ENCODE measurements at places on chromosomes 16 and 17.

GRCh38 chr16:78297066-78297666 is 197.7 kb downstream of the WWOX start:
- DNase-seq = no peak

DNA sequence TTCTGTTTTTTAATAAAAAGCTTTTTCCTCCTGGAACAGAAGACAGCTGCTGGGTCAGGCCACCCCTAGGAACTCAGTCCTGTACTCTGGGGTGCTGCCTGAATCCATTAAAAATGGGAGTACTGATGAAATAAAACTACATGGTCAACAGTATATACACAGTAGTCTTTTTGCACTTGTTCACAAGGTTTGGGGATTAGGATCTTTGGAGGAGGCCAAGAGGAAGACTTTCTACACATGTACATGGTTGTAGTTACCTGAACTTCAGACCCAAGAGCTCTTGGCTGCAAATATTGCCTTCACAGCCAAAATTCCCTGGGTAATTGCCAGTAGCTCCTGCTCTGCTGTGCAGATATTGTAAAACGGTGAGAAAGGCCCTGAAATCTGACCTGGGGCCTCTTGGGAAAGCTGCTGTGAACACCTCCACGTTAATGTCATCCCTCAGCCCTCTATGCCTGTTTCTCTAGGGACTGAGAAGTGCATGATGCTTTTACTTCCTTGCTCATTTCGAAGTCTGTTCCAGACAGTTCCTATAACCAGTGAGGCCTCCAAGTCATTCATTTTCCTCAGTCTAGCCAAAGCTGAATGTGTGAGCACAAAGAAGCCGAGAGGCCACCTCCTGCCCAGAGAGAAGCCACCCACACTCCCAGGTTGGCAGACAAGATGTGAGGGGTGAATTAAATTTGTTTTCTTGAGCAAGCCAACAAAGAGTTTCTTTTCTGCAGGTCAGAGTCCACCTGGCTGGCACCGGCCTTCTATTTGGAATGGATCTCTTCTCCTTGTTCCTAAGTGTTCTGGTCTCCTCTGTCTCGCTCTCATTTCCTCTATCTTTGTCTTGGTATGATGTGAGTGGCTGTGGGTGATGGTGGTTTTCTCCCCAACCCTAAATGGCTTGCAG is 15.9 kb downstream of the ANKRD40 start:
- DNase-seq = peak; percentile 64

DNA sequence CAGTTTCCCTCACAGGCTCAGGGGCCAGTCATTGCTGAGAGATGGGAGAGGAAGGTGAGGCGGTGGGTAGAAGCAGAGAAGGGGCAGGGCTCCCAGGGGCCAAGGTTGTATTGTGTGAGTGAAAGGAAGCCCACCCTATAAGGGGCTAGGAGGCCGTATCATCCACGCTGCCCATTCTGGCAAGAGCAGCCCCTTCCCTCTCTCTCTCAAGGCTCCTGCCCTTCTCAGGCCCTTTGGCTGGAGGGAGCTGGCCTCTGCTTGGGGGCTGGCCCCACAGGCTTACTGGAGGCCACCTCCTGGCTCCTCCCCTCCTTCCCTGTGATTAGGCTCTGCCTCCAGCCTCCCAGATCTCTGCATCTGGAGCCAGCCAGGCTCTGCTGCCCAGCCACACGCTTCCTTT is 7.6 kb downstream of the TBKBP1 start:
- DNase-seq = no peak

DNA sequence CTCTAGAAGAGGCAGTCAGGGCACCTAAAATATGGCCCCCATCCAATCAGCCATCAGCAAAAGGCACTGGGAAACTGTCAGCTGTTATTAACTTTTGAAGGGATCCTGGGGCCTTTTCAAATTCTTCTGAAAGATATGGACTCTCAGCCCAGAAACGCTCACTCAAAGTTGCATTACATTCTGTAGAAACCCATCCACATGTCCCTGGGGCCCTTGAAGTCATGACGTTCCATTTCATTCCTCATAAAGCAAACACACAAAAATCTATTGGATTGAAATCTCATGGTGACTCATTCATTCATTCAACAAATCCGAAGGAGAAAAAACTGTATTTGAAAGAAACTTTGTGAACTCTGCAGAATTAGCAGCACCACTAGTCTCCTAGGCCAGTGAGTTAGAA is 215.3 kb downstream of the C16orf95 start:
- DNase-seq = peak; percentile 78

DNA sequence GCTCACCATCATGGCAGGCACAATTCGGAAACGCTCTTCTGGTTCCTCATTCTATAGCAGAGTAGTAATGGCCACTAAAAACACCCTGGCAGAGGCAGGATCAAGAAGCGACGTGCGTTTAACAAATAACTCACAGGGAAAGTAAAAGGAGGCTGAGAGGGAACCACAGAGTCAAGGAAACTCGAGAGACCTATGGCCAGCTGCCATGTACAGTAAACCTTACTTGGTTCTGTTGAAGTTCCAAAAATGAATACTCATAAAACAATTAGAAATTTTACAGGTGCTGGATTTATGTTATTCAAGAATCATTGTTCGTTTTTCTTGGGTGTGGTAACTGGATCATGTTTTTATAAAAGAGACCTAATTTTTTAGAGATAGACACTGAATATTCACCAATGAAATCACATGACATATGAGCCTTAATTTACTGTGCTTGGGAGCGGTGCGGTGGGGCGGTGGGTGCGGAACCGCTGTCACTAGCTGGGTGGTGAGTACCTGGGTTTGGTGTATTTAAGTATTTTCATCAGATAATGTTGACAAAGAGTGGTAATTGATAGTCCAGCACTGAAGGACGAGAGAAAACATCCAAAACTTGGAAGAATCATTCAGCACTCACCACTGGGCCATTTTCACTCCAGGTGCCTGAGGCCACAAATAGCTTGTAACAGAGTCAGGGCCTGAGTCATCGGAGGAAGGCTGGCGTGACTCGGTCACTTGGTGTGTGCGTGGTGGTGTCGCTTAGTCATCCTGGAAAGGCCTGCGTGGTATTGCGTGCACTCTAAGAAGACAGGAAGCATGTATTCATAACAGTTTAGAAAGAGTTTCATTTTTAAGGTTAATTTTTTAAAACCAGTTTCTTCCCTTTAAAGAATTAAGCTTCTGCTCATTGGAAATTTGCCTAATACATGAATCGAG is 135.4 kb upstream of the CHMP6 start:
- DNase-seq = peak; percentile 97

- no peak for DNase-seq
These were observed 4.9 kb downstream of the SLC38A10 start for GRCh38 chr17:81290230-81290629.

GRCh38 chr16:90035902-90036301 is 16.6 kb upstream of the DBNDD1 start:
- DNase-seq = no peak

GRCh38 chr17:35170968-35171771 is 23.0 kb downstream of the SLC35G3 start:
- peak; percentile 28 for DNase-seq

DNA sequence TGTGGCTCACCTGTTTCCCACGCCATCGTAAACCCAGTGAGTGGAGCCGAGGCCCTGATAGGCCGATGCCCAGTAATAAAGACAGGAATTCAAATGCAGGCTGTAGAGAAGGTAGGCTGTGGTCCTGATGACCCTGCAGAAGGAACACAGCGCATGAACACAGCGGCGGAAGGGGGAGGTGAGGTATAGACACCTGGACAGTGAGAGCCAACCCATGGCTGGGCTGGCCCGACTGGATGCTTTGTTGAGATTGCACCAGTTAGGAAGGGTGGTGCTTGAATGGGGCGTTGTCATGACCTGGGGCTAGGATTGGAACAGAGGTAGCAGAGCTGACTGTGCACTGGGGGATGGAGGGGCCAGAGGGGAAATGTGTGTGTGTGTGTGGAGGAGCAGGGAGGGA is 59.2 kb downstream of the CNGB1 start:
- no peak for DNase-seq

- peak; percentile 16 for DNase-seq
These were observed 206.2 kb downstream of the AXIN2 start for GRCh38 chr17:65355246-65355645.

GRCh38 chr17:78125138-78125913 is 3.2 kb downstream of the TMC6 start:
- DNase-seq = no peak

GRCh38 chr17:33689725-33690124 is 396.6 kb upstream of the ASIC2 start:
- DNase-seq = no peak

DNA sequence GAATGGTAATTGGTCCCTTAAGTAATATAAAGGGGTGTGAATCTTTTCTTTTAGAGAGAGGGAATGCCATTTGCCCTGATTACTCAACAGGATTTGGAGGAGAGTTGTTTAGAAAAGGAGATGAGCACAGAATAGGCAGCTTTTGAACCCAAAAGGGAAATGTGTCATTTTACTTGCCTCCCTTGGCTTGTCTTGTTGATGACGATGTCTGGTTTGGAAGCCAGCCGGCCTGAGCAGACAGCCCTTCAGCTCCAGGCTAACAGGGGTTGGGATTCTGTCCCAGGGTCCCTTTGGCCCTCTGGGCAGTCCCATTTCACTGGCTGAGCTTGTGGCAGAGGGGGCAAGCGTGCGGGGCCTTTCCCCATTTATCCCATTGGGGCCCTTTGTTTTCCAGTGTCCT is 22.3 kb upstream of the PRKAR1A start:
- no peak for DNase-seq

DNA sequence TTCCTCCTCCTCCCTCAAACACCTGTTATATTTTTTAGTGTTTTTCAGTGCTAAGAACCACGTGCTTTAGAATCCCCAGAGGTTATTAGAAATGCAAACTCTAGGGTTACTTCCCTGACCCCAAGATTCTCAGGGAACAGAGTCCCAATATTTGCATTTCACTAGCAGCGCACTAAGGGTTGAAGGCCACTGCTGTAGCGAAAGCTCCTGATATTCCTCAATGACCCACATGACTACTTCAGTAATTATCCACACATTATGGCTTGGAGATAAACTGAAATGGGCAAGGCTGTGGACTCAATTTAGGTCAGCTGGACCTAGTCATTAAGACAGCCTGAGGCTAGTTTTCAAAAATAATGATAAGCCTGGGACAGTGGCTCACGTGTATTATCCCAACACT is 78.5 kb upstream of the BCAR1 start:
- no peak for DNase-seq

DNA sequence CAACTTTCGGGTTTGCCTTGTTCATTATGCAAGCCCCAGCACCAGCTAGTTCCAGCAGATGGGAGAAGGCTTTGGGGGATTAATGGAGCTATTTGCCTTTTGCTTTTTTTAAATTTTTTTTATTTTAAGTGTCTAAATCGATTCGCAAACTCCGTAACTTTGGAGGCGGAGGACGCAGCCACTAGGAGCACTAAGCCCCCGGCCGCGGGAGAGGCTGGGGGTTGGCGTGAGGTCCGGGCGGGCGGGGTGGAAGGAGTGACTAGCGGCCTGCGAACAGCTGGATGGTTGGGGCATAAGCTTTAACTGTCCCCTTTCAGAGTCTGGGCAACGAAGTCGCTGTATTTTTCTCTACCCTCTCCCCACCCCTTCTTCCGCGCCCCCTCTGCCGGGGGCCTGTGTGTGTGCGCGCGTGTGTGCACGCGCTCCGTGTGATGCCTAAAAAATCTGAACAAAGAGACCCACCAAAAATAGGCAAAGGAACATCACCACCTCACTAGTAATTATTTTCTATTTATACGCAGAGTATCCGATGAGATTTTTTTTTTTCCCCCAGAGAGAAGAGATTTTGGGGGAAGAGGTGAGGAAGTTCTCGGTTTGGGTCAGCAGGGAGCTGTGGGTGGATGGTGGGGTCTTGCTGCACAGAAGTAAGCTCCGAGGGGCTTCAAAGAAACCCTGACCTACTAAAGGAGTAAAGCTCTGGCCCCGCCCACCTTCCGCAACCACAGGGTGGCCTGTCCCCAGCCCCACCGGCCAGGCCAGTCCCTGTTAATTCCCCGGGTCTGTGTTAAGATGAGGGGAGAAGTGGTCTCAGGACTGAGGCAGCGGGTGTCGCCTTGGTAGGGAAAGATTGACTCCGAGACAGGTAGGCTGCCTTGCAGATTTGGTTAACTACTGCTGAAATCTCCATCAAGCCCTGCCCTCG is 2.3 kb downstream of the SHISA9 start:
- DNase-seq = no peak

GRCh38 chr17:14925498-14925897 is 339.6 kb downstream of the PMP22 start:
- DNase-seq = no peak

- peak; percentile 37 for DNase-seq
These were observed 1.3 kb downstream of the NETO2 start for GRCh38 chr16:47142486-47142820.

DNA sequence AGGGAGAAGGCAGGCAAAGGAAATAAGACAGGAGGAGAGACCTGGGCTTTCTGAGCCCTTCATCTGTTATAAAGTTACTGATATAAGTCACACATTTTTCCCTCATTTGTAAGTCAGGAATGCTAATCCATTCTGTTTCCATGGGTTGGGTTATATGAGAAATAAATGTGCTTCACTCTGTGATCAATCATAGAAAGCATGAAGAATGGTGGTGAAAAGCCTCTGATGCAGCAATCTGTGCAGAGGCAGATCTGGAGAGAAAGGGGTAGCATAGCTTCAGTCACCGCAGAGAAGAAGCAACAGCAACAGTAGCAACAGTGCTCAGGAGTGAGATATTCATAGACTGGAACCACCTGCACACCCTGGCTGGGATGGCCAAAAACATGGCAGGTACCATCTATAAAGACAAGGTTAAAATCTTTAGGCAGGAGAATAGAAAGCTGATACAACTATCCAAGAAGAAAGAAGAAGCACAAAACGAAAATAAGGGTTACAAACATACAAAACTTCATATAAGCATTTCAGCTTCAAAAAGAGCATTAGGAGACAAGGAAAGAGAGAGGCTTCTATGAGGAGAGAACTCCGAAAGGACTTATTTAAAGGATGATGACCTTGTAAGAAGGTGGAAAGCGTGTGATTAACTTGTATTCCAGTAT is 41.9 kb downstream of the TMEM100 start:
- DNase-seq = no peak

DNA sequence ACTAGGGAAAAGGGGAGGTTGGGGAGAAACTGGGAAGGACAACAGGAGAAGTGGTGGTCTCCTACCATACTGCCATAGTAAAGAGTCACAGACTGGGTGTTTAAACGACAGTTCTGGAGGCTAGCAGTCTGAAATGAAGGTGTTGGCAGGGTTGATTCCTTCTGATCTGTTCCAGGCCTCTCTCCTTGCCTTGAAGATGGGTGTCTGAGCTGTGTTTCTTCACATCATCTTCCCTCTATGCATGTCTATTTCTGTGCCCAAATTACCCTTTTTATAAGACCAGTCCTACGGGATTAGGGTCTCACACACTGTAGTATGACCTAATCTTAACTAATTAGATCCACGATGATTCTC is 79.8 kb upstream of the TMEM97 start:
- DNase-seq = no peak

GRCh38 chr17:8365143-8365542 is 11.4 kb downstream of the KRABD2 start:
- DNase-seq = peak; percentile 28

All from fibroblast of skin of right quadriceps (primary cell).